ENCODE measurements at places on chromosomes 5 and 9.

- no peak for DNase-seq
These were observed 452.1 kb downstream of the EFNA5 start for GRCh38 chr5:107218457-107219193.

GRCh38 chr9:108645520-108645919 lies 210.3 kb downstream of the ACTL7B start:
- no peak for DNase-seq

GRCh38 chr9:117734523-117735314 lies 30.5 kb downstream of the TLR4 start:
- no peak for DNase-seq

DNA sequence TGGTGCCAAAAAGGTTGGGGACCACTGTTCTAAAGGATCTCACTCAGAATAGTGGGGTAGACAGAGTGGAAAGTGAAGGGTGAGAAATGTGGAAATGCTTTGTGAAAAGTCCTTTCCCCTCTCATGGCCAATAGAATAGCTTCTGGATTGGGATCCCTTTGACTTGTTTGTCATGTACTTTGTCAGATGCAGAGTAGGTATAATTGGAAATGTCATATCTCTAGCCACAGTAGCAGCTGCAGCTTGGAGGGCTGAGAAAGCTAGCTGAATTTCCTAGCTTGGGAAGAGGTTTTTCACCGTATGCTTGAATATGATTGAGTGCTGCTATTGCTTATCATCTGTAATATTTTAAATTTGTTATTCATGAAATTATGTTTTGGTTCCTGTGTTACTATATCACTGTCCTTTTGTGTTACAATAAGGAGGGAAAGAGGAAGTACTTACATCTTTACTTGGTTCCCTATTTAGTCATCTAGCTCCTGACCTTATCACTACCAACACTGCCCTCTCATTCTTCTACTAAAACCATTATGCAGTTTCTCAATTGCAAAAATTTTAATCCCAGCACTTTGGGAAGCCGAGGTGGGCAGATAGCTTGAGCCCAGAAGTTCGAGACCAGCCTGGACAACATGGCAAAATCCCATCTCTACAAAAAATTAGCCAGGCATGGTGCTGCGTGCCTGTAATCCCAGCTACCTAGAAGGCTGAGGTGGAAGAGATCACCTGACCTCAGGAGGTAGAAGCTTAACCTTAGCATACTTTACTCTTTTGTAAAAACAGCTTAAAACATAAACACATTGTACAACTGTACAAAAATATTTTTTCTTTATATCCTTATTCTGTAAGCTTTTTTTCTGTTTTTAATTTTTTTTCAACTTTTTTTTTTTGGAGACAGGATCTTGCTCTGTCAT lies 12.4 kb downstream of the SLC30A5 start:
- no peak for DNase-seq

DNA sequence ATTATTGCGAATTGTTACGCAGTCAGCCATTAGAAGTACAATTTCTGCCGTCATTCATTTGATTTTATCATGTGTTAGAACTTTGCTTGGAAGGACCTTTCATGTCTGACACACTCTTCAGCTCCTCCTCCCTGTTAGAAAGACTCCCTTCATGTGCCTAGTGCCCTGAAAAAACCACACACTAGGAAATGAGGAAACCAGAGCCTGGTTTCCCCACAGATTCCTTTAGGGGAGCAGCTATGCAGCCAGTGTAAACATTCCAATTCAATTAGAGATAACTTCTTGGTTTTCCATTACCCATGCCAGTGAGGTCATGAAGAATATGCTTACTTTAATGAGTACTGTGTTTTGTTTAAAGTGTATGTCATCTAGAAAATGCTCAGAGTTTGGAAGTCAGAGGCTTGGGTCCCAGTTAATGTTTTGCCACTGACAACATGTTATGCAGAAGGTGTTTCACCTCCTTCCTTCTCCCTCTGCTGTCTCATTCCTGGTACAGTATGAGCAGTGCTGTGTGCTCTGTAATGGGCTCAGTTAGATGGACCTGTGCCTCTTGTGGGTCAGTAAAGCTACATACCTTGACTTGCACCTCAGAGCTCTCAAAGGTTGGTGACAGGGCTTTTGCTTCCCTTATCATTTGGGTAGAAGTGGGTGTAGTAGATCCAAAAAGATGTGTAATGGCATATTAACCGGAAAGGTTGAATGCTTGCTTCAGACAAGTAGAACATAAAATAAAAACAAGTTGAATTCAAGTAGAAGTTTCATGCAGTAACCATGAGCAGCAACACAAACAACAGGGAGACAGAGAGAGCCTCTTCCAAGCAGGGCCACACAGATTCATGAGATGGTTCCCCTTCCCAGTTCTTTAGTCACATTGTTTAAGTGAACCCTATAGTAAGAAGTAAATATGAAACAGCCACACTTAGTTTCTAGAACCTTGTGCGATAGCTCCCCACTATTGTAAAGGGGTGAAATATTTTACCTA lies 52.6 kb upstream of the TNFAIP8 start:
- DNase-seq: no peak

DNA sequence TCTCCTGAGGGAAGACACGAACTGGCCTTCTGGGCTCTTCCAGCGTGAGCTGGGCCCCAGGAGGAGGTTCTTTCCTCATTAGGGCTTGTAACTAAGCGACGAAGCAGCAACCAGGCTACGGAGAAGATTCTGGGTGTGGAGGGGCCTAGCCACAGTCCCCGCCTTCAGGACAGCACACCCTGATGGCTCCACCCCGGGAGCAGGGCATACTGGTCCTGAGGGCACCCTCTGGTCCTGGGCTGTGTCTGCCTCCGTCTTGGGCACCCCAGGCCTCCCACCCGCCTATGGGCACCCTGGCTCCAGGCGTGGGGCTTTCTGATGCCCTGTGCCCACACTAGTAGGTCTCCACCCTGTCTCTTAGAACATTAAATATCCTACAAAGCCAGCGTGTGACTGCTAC lies 136.4 kb downstream of the OLFM1 start:
- no peak for DNase-seq

GRCh38 chr9:91220491-91221135 lies 141.1 kb downstream of the AUH start:
- DNase-seq: no peak

DNA sequence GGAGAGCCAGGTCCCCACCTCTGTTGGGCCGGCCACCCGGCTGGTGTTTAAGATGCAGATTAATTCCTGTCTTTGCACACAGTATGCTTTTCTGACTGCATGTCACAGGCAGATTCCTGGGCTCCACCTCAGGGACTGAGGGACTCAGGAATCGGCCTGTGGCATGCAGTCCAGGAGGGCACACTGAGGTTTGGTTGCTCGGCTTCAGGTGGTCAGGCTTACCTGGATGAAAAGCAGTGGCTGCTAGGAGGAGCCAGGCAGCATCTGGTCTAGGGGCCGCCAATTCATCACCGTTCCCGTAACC lies 1.1 kb downstream of the WDR5 start:
- DNase-seq: no peak

DNA sequence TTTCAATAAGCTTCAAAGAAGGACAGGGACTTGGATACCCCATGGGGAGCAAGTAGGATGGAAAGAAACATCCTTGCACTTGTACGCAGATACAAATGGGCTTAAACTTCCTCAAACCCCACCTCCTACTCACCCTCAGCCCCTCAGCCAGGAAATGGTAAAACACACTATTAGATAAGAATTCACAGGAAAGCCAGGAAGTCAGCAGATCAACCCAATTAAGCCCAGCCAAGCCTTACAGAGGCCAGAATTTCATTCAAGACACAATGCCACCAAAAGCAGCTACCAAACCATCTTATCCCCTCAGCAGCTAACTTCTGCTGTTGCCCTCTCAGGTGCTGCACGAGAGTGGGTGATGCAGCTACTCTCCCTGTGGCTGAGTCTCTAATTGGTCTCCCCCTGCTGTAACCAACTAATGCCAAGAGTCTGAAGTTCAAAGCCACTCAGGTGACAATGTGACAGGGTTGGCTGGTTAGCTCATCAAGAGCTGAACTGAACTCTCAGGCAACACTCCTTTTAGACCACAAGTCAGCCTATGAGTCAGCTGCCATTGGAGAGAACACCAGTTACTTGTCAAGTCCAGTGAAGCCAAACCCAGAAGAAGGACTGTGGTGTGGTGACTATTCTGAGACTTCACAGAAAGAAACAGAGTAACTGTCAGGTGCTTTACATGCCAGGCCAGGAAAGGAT lies 201.9 kb downstream of the ZNF608 start:
- no peak for DNase-seq

DNA sequence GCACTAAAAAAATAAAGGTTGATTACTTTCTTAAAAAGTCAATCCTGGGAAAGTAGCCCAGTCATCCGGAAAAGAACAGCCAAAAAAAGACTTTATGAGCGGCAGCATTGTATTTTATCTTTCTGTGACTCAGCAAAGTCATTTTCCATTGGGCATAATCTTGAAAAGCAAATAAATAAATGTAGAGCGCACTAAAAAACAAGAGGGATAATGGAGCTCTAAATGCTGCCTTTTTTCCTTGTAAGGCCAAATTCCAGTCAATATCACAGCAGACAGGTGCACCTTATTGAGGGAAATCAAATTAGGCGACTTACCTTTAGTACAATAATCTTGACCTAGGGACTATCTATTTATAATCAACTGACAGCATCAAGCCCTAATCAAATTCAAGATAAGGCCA lies 266.8 kb downstream of the MTRR start:
- DNase-seq: no peak

- no peak for DNase-seq
These were observed 139.1 kb downstream of the ELAVL2 start for GRCh38 chr9:23686896-23687295.

DNA sequence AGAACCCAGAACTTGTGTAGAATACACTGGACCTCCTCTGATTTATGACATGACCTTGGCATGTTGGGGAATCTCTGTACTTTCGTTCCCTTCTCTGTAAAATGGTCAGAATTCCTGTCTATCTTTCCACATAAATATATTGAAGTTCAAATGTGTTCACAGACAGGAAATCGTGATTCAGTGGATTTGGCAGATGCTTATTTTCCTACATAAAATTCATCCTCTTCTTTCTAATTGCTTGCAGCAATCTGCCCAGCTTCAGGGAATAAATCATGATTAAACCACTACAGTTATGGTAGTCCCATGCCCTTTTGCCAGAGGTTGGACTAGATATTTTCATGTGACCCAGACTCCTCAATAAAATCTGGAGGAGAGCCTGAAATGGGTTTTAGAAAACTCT lies 52.1 kb upstream of the ARL15 start:
- no peak for DNase-seq

- no peak for DNase-seq
These were observed 74.7 kb upstream of the SPTLC1 start for GRCh38 chr9:92189782-92190535.

- DNase-seq: no peak
These were observed 55.9 kb downstream of the DAP start for GRCh38 chr5:10704949-10705621.

DNA sequence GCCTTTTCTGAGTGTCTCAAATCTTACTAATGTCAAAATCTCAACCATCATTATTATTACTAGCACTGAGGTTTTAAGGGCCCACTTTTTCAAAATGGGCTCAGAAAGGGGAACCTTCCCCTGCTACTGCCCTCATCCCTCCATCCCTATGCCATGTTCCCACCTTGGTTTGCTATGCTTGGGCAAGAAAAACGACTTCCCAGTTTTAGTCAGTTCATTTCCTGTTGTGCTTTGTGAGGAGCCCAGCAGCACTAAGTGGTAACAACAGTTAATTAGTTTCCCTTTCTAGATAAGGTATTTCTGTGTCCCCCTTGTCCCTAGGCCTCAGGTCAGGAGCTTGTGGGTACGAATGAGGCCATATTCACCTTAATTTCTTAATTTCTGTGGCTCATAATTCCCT lies 595.2 kb downstream of the RAB3C start:
- no peak for DNase-seq

DNA sequence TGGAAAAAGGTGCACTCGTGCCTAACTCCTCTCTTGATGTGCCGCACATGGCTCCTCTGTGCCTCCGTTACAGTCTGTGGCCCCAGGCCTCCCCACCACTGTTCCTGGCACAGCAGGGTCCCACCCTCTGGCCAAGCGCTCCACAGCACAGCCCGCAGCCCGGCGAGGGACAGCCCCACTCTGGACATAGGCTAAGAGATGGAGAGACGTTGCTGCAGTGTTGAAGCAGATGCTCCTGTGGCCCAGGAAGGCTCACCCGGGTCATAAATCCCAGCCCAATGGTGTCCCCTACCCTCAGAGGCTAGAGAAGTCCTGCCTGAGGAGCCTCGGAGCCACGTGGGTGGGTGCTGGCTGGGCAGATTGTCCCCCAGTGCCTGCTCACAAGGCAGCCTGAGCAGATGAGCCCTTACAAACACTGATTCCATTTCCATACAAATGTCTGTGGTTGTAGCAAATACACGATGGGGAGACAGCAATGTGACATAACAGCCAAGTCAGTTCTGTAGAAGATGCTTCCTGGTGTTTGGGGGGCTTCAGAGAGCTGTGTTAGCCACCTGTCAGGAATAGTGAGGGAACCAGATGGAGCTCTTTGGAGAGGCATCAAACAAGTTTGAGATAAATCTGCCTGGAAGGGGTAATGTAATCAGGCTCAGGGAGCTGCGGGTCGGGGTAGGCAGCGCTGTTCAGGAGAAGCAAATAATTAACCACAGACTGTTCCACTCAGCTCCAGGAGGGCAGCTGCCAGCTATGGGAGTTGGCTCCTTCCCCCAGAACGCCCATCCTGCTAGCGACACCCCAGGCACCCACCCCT lies 41.7 kb downstream of the C5orf15 start:
- no peak for DNase-seq

DNA sequence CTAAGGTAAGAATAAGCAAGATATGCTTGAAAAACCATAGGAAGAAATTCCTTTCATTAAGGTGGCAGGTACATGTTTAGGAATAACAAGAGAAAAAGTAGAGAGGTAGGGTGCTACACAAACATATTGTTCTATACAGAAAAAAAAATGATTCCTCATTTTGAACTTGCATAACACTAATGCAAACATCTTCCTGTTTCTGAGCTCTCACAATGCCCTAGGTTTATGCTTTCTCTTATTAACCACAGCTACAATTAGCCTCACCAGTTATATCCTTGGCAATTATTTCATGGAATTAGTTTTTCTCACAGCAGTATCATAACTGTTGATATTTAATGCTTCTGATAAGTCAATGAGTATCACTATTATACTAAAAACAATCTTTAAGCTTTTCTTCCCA lies 20.7 kb downstream of the CEMIP2 start:
- no peak for DNase-seq

GRCh38 chr5:158707534-158707933 lies 392.2 kb downstream of the EBF1 start:
- no peak for DNase-seq

- DNase-seq: no peak
These were observed 142.5 kb upstream of the LPAR1 start for GRCh38 chr9:111180811-111181210.

GRCh38 chr5:139335811-139336210 lies 5.8 kb upstream of the PAIP2 start:
- DNase-seq: no peak

- DNase-seq: no peak
These were observed 16.1 kb upstream of the MXD3 start for GRCh38 chr5:177327539-177328522.

- no peak for DNase-seq
These were observed 88.9 kb upstream of the MRPS30 start for GRCh38 chr5:44719856-44720255.

DNA sequence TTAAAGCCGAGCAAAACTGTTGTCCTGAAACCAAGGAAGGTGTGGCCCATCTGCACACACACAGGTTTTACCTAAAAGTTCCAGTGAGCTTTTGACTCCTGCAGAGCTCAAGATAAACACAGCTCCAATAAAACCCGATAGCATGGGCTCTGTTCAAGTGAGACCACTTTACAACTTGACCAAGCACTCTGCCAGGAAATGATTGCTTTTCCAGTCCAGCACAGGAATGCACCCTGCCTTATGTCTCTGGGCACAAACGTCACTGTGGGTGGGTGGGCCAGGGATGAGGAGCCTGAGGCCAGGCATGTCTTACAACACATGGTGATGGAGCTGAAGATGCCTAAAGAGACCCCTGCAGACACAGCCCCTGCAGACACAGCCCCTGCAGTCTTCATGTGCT lies 115.3 kb downstream of the ROR2 start:
- no peak for DNase-seq

Measured in stimulated activated CD4-positive, alpha-beta T cell treated with anti-CD3 and anti-CD28 coated beads, Interleukin-1b, Interleukin-23, amount 100 ng/mL, for 48 hours (primary cell).